Stimulated activated CD4-positive, alpha-beta T cell treated with anti-CD3 and anti-CD28 coated beads, Interleukin-1b, Interleukin-23, amount 100 ng/mL, for 1 hour (primary cell): ENCODE measurements at places on chromosomes 3 and 15.

DNA sequence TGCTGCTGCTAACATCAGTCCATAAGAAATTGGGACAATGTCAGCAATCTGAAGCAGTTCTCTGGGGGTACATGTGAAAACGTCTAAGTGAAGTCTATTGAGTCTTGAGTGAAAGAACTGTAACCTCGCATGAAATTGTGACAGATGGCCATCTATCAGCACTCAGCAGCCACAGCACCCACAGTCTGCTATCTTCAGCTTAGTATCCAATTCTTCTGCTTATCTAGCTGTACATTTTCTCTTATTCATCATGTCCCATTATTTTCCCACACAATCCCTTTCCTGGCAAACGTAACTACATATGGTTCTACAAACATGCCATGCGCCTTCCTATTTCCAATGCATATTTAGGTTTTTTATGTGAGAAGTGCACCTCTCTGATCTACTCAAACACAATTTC, 629.7 kb downstream of the NTRK3 start:
- DNase-seq = no peak

DNA sequence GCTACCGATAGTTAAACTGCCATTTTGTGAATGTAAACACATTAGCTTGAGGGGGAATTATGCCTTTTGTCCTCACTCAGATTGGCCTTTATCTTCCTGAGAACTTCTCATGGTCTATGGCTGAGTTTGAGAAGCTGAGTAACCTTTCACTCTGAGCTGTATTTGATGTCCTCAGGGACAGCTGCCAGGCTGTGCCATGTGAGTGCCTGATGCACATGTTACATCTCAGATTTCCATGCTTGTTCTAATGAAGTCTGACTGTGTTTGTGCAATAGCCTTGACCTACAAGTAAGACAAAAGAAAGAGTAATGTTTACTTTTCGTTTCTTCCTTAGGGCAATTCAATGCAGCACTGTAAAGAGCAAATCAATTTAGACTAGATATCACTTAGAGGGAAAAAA, 44.1 kb upstream of the ARL6 start:
- DNase-seq = no peak

GRCh38 chr3:188697127-188697526, 474.6 kb upstream of the TPRG1 start:
- no peak for DNase-seq

- DNase-seq = no peak
These were observed 542.4 kb downstream of the RBMS3 start for GRCh38 chr3:29823233-29823632.

DNA sequence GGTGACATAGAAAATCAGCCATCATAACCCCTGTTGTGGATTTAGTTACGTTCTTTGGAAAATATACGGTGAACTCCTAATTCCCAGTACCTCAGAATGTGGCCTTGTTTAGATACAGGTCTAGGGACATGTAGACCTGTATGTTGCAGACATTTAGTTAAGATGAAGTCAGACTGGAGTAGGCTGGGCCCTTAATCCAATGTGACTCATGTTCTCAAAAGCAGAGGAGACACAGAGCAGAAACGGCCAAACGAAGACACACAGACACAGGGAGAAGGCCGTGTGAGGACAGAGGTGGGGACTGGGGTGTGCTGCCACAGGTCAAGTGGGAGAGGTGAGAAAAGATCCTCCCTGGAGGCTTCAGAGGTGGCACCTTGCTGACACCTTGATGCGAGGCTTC, 119.0 kb upstream of the PROK2 start:
- DNase-seq = no peak

DNA sequence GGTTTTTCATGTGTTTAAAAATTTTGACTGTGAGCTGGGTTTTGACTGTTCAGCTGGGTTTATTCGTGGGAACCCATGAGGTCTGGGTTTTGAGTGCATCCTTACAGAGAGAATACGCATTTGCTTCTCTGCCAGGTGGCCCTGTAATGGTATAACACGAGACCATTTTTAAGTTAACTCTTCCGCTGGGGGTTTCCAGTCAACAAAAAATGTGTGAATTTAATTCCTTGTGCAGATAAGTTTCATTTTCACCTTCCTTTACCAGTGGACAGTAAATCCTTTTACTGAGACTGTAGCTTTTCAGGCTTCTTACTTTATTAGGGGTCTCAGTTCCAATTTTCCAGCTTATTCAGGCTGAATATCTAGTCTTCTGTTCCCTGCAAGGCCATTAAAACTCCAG, 149.6 kb downstream of the OPA1 start:
- DNase-seq = no peak

- DNase-seq = no peak
These were observed 970 bp downstream of the DPPA4 start for GRCh38 chr3:109336291-109336861.

- DNase-seq = no peak
These were observed 76.1 kb upstream of the THBS1 start for GRCh38 chr15:39504808-39505207.

GRCh38 chr3:55484801-55485791, 2.0 kb downstream of the WNT5A start:
- no peak for DNase-seq

- no peak for DNase-seq
These were observed 58.4 kb upstream of the POLG start for GRCh38 chr15:89393056-89393455.

DNA sequence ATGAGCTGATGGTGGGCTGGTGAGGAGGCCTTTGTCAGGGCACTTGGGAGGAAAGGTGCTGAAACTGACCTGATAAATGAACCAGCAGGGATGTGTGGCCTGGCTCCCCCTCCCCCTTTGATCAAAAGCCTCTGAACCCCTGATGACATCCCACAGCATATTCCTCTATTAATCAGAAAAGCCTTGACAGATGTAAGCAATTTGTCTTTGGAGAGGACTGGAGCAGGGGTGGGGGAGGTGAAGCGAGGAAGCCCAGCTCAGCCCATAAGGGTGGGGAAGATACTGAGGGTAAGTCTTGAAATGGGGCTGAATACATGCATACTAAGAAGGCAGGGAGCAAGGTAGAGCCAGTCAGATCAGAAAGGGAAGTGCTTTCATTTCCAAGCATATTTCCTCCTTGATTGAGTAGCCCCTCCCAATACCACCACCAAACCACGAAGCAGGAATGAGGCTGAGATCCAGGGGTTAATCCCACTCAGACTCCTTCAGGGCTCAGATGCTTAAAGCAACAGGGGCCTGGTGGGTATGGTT, 34.7 kb upstream of the MRPS22 start:
- DNase-seq = no peak

DNA sequence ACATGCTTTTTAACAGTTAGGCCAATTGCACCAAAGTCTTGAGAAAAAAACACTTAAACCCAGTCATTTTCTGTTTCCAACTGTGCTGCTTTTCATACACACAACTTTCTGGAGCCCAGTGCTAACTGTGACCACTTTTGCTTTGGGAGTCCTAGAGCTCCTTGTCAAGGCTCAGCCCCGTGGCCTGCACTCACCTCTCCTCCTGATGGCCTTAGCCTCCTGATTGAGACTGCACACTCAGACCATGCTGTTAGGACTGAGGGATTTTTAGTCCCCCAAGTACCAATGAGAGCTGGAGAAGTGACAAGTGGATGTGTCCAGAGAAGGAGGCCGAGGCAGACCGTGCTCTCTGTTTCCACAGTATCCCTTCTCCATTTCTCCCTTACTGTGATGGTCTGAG, 15.2 kb upstream of the RARRES1 start:
- DNase-seq = no peak

GRCh38 chr3:15325228-15325627, 7.2 kb downstream of the SH3BP5 start:
- no peak for DNase-seq

- DNase-seq = no peak
These were observed 21.9 kb downstream of the RIOX2 start for GRCh38 chr3:97950360-97950759.

- DNase-seq = no peak
These were observed 10.9 kb downstream of the PXYLP1 start for GRCh38 chr3:141242377-141243092.

GRCh38 chr3:27458929-27459328, 25.3 kb downstream of the SLC4A7 start:
- DNase-seq = no peak

GRCh38 chr3:111723293-111724215, 128.4 kb upstream of the ZBED2 start:
- DNase-seq = no peak

GRCh38 chr3:70981231-70981880, 602.2 kb downstream of the FOXP1 start:
- DNase-seq = no peak

GRCh38 chr3:129561619-129562248, 18.8 kb downstream of the H1-8 start:
- no peak for DNase-seq

DNA sequence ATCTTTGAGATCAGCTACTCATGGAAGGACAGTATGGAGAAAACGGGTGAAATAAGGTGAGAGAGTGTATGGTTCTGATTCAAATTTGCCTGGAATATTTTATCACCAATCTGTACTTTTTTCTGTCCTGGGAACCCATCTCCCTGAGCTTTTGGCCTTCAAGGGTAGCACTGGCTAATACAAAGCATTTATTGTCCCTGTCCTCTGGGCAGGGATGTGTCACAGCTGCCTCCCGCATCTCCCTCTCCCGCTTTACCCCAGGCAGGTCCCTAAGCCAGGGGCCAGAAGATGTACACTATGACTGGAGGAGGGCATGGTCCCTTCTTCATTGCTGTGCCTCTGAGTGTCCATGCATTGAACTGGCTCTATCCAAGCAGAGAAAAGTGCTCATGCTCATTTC, 201.7 kb upstream of the CHRNA7 start:
- no peak for DNase-seq

- DNase-seq = no peak
These were observed 40.5 kb downstream of the CYFIP1 start for GRCh38 chr15:22939652-22940061.

GRCh38 chr15:80436511-80437307, 32.5 kb downstream of the ARNT2 start:
- DNase-seq = no peak

- no peak for DNase-seq
These were observed 95.6 kb upstream of the TPM1 start for GRCh38 chr15:62946940-62947339.

DNA sequence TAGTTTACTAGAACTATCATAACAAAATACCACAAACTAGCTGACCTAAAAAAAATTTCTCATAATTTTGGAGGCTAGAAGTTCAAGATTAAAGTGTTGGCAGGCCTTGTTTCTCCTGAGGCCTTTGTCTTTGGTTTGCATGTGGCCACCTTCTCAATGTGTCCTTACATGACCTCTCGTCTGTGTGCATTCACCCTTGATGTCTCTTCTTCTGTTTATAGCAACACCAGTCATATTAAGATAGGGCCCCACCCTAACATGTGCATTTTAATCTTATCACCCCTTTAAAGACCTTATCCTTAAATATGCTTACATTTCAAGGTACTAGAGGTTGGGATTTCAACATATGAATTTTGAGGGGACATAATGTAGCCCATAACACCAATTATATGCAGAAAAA, 177.0 kb downstream of the ZBBX start:
- no peak for DNase-seq
